ENCODE measurements at places on chromosomes 3 and 15.

- peak; percentile 91 for DNase-seq
Observed at GRCh38 chr15:62569460-62570404, 404.6 kb upstream of the C2CD4B start.

GRCh38 chr3:10440684-10441083 lies 64.7 kb downstream of the ATP2B2 start:
- DNase-seq = no peak

GRCh38 chr3:40915346-40915865 lies 283.9 kb upstream of the CTNNB1 start:
- no peak for DNase-seq

DNA sequence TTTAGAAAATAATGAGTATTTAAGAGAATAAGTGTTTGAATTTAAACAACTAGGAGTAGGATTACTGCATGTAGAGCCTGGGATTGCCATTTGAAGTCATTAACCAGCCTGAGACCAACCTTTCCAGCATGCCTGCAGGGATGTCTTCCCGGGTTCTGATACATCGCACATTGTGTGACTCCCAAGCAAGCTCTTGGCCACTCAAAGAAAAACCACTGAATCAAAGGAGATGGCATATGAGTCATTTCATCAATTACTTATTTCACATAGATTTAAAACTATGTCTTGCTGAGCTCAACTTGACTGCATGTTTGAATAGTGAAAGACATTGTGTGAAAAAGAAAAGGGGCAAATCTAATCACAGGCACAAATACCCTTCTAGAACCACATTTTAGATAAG lies 15.0 kb upstream of the THBS1 start:
- no peak for DNase-seq

DNA sequence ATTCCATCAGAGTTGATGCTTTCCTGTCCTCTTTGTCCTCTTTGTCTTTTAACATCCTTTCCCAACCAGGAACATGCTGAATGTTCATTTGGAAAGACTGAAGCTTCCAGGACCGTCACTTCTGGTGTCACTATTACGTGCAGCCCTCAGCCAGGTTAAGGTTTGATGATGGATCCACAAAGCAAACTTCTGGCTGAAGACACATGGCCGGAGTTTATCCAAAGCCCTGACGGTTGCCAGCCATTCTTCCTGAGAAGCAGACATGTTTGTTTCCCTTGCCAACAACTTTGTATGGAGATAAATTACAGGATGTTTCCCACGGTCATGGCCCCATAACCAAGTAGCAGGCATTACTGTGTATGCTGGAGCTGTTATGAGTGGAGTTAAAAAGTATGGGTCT lies 236.9 kb downstream of the THSD4 start:
- DNase-seq = no peak

GRCh38 chr3:111045564-111045963 lies 26.1 kb upstream of the NECTIN3 start:
- DNase-seq = no peak

DNA sequence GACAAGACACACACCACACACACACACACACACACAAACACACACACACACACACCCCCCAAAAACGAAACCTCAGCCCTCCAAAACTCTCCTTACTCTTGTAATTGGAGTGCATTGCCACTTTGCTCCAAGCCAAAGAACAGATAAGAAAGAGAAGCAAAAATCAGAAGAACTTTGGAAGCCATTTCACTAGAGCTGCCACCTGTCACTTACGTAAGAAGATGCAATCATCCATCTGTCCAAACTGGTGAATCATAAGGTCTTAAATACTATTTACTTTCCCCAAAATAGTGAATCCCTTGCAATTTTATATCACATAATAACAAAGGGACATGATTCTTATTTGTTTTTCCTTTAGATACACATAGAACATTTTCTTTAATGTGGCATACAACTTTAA lies 285.4 kb downstream of the ZBTB20 start:
- DNase-seq = no peak

GRCh38 chr3:192817053-192817452 lies 89.7 kb upstream of the FGF12 start:
- DNase-seq = no peak

GRCh38 chr15:93029214-93029835 lies 59.7 kb downstream of the RGMA start:
- DNase-seq = no peak

DNA sequence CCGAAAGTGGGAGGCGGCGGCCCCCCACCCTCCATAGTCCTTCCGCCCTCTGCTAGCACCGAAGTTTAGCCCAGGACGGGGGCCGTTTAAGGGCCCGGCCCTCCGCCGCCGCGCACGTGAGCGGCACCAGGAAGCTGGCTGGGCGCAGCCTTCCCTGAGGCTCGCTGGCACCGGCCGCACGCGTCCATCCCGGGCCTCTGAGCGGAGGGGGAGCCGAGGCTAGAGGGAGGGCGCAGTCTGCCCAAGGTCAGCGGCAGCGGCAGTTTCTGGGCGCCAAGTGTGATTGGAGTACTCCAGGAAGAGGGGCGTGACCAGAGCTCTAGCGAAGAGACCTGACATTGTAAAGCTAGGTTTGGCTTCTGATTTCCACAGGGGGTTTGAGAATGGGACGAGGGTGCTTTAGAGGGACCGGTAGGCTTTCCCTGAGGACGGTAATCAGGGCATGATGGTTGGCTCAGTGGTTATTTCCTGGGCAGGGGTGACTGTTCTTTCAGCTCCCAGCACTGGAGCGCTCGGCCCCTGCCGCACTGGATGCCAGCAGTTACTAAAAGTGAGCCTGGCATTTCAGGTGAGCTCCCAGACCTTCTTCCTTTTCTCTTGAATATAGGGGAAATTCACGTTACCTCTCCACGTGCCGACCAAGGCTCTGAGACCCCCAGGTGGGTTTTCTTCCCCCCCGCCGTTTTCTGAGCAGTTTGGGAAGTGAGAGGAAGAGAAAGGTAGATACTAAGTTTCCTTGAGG lies 853 bp downstream of the TEX264 start:
- no peak for DNase-seq

- DNase-seq = no peak
Observed at GRCh38 chr15:34753236-34753894, 1.4 kb downstream of the GJD2 start.

- no peak for DNase-seq
Observed at GRCh38 chr3:39103791-39104552, 3.5 kb downstream of the GORASP1 start.

DNA sequence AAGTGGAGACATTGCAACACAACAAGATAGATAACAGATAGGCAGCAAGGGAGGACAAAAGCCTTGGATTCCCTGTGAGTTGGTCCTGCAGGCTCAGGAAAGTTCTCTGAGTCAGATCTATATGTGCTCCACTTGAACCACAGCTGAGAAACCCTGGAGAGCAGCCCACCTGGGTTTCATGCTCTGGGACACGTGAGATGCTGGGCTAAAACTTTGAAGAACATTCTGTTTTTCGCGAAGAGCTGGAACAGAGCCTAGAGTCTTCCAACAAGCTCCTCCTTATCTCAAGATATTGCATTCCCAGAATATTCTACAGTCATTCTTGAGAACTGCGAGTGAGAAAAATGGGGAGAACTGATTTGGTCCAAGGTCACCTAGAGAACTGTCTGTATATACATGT lies 583.0 kb upstream of the ROBO1 start:
- no peak for DNase-seq

DNA sequence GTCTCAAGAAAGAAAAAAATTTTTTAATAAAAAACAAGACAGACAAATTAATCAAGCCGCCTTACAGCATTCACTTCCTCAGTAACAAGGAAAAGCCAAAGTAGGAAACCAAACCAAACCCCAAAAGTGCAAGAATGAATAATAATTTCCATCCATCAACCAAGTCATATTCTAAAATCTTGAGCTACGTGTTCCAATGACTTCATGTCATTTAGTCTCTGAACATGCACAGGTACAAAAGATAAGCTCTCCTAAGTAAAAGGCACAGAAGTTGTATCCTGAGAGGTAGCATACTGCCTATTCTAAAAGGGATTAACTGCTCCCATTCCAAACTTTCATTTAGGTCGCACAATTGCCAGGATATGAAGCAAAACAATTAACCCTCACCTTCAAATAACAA lies 29.7 kb downstream of the SLC4A7 start:
- DNase-seq = no peak

DNA sequence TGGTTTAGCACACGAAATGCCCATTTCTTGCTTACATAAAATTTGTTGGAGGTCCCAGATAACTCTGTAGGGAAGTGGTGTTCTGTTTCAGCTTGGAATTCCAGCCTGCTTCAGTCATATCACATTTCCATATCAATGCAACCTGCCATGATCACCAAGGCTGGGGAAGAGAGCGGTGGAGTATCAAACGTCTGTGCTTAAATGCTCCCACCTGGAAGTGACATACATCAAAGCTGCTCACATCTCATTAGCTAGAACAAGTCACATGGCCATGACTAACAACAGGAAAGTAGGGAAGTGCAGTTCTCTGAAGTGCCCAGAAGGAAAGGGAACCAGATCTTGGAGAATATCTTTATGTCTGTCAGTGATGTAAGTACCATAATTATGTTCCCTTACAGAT lies 130.2 kb upstream of the CFAP20DC start:
- DNase-seq = no peak

DNA sequence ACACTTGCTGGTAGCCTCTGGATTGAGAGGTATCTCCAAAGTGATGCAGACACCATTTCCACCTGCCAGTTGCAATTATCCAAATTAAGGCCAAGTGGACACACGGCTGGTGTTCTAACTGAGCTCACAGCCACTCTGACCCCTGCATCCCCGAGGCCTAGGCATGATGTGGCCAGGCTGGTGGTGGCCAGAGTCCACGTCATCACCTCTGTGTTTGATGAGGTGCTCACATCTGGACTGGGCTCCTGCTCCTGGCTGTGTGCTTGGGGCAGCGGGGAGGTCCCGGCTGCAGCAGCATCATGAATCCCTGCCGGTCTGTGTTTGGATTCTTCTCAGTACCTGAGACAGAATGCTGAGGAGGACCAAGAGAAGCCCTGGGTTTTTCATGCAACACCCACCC lies 4.9 kb downstream of the OXTR start:
- DNase-seq = no peak

DNA sequence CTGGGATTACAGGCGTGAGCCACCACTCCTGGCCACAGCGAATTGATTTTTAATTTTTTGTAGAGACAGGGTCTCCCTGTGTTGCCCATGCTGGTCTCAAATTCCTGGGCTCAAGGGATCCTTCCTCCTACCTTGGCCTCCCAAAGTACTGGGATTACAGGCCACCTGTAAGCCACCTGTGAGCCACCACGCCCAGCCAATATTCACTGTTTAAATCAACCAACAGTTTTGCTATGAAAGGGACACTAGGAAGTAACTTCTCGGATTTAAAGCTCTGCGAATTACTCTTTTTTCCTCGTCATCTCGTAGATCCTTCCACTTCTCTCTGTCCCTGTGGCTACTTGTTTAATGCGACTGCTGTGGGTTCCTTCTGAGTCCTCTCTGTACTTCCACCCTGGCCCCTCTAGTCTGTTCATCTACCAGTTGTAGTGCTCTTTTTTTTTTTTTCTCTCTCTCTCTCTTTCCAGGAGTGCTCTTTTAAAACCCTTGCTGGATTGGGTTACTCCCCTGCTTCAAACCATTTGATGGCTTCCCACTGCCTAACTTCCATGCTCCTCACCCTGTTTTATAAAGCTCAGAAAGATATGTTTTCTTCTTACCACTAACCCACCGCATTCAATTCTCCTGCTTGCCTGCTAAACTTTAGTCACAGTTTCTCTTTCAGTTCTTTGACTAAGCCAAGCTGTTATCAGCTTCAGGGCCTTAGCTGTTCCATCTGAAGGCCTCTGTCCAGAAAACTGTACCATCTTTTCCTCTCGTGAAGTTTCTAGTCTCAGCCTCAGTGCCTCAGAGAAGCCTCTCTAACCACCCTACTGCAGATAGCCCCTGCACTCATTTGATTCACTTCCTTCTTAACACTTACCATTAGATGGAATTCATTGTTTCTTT lies 12.4 kb downstream of the RTF1 start:
- no peak for DNase-seq

GRCh38 chr3:34065901-34066300 lies 267.5 kb downstream of the PDCD6IP start:
- DNase-seq = no peak

- no peak for DNase-seq
Observed at GRCh38 chr3:16241225-16241624, 23.5 kb downstream of the DPH3 start.

GRCh38 chr3:105948101-105948500 lies 79.3 kb upstream of the CBLB start:
- DNase-seq = no peak

DNA sequence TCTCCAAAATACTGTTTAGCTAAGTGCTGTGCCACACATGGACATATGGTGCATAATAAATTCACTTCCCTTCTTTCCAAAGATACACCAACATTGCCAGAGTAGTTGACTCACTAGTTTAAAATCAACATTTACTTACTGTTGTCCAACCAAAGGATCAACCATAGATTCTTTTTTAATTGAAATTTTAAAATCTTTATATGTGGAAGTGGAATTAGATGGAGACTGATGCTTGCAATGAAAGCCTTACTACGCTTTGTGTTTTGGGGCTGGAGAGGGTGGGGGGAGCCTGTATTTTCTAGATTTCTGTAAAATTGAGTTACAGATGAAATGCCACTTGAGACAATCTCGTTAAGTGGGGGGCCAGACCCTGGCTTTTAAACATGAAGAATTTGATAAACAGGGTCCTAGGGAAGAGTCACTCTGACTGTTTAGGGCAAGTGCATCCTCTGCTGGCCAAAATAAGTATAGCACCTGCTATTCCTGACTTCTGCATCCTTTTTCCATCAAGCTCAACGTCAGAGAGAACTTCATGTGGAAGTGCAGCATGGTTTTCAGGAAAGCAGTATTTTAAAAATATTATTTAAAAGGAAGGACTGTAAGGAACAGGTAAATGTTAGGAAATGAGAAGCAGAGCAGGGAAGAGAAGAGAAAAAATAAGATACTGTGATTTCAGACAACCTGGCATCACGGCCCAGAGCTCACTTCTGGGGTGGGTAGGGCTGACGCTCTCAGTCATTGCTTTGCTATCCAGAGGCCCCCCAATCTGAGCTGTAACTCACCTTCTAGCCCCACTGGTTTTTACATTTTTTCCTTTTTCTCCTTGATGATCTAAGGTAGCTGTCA lies 76.7 kb downstream of the BOC start:
- no peak for DNase-seq

- DNase-seq = no peak
Observed at GRCh38 chr3:195003893-195004289, 267.1 kb downstream of the XXYLT1 start.

GRCh38 chr3:72116226-72116625 lies 331.3 kb upstream of the PROK2 start:
- DNase-seq = no peak
